ENCODE measurements at places on chromosomes 4 and X.

DNA sequence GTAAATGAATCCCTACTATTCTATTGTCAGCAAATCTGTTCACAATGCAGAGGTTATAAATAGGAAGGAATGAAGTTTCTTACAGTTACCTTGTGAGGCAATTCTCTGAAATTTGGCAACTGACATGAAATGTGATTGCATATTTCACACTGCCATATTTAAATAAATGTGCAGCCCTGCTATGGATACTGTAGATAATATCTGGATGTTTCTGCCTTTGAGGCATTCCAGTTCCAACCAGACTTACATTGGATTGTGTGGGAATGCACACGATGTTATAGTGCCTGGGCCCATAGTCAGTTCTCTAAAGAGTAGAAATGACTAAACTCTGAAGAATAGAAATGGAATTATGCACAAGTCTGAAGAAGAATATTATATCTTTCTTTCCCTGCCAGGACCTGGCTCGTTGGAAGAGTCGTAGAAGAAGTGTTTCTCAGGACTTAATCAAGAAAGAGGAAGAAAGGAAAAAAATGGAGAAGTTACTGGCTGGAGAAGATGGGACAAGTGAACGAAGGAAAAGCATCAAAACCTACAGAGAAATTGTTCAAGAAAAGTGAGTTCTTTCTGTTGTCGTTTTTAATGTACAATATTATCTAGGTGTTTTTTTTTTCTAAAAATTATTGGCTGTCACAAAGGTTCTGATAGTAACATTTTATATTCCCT lies 102.7 kb downstream of the PHOX2B start:
- no peak for DNase-seq

- DNase-seq: no peak
Measured at GRCh38 chr4:151671541-151672059, 89.2 kb downstream of the GATB start.

GRCh38 chrX:100048156-100048555 lies 361.9 kb downstream of the PCDH19 start:
- DNase-seq: no peak

- DNase-seq: no peak
Measured at GRCh38 chr4:57137261-57137660, 27.1 kb upstream of the IGFBP7 start.

DNA sequence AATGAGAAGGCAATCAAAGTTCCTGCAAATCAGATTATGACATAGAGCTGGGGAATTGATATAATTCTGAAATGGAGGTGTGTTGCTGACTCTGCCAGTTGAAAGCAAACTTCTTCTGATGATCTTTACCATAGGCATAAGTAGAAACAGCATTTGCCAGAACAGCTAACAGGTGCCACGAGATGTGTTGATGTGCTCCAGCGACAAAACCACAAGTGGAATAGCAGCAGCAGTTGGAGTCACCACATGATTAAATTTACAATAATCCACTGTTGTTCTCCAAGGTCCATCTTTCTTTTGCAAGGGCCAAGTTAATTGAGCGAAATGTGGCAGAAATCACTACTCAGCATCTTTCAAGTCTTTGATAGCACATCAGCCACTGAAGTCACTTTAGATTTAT lies 3.7 kb upstream of the OSTC start:
- DNase-seq: no peak

DNA sequence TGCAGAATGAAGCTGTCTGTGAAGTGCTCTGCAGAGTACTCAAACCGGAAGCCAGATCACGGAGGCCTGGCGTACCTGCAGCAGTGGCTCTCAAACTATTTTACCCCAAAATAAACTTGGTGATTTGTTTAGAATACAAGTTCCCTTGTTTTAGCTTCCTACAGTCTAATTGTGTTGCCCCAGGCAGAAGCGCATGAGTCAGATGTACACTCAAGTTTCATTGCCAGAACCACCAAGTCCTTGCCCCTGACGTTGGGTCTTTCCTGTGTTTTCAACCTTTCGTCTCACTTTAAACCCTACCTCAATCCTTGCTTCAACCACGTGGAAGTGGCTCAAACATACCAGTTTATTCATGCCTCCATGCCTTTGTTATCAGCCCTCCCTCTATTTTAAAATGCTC lies 66.2 kb upstream of the SLC7A11 start:
- no peak for DNase-seq

GRCh38 chr4:76374798-76375197 lies 46.1 kb downstream of the CCDC158 start:
- DNase-seq: no peak

DNA sequence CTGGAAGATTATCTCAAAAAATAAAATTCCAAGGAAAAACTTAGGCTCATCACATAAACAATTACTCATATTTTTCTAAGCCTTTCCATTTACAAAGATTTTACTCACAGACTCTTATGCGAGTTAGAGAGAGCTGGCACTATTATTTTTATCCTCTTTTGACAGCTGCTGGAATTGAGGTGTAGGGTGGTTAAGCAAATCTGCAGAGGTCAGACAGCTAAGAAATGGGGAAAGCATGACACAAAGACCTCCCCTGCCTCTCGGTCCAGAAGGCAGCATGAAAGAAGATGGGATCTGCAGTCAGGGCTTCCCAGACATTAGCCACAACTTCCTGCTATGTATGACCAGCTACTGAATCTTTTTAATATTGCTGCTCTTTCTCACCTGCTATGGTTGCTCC lies 89.9 kb upstream of the CPEB2 start:
- DNase-seq: no peak

DNA sequence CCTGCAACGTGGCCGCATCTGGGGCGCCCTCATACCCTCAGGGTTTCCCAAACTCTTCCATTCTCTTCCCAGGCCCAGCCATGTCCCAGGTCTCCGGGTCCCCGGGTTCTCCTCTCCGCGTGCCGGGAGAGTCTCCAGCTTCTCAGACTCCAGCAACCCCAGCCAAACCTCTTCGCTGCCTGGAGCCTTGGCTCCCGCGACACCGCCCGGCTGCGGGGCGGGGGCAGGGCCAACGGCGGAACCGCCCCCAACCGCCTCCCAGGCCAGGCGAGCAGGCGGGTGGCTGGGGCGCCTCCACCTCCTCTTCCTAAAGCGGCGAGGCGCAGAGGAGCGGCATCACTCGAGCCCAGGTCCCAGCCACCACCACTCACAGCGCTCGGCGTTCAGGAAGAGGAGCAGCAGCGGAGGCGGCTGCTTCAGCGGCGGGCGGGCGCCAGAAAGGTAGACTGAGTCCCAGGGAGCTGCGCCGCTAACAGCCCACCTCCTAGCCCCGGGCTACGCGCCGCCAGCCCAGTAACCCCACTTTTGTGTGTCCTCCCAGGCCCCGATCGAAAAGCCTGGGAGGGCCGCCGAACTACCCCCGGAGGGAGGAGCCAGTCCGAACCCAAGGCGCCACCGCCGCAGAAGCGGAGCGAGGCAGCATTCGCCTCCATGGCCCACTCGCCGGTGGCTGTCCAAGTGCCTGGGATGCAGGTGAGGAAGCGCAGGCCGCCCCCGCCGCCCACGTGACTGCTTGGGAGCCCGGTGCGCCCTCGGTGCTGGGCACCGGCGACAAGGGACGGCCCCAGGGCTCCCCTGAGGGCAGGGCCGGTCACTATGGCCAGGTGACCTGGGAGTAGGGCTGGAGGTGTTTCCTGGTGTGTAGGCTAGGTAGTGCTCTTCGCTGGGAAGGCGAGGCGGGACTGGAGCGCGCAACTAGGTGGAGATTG lies at the start of gene STK26:
Gene STK26, plus strand, starts transcription at position 336 of the 929 bp plus-strand sequence. Its CDS starts 316 bp downstream, at position 652.
- peak; percentile 85 for DNase-seq

DNA sequence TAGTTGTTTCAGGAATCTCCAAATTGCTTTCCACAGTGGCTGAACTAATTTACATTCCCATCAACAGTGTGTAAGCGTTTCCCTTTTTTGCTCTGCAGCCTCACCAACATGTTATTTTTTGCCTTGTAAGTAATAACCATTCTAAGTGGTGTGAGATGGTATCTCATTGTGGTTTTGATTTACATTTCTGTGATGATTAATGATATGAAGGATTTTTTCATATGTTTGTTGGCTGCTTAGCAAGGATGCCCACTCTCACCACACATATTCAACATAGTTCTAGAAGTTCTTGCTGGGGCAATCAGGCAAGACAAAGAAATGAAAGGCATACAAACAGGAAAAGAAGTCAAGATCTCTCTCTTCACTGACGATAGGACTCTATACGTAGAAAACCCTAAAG lies 472.4 kb downstream of the ZNF674 start:
- no peak for DNase-seq

GRCh38 chrX:48681539-48682183 lies 1.9 kb upstream of the WAS start:
- DNase-seq: no peak

DNA sequence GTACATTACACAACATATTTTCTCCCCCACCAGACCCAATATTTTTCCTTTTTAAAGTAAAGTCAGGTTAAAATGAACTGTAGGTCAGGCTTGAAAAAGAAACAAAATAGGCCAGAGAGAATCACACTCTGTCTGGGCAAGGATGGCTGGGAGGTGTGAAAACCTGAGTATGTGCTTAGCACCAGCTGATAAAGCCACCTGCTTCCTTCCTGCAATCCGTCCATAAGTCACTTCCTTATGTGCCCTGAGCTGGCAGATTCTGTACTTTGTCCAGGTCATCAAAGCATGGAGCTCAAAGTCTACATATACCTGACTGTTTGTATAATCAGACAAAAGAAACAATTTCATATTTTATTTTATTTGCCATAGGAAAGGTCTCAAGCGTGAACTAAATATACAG lies 37.7 kb downstream of the ANTXR2 start:
- no peak for DNase-seq

DNA sequence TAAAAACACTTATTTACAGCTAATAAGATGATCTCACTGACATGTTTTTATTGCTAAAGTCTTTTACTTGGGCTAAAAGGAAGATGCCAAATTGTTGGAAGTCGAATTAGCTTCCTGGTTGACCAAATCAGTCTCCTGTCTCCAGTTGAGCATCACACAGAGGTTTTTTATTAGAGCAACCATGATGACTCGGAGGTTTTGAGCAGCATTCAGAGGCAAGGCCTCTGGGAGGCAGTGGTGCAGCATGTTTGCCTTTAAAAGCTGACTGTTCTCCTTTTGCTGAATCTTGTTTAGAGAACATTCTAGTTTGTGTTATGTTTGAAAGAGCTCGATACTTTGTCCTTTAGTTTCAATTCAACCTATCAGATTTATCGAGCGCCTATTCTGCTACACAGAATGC lies 2.1 kb downstream of the UCHL1 start:
- DNase-seq: no peak

DNA sequence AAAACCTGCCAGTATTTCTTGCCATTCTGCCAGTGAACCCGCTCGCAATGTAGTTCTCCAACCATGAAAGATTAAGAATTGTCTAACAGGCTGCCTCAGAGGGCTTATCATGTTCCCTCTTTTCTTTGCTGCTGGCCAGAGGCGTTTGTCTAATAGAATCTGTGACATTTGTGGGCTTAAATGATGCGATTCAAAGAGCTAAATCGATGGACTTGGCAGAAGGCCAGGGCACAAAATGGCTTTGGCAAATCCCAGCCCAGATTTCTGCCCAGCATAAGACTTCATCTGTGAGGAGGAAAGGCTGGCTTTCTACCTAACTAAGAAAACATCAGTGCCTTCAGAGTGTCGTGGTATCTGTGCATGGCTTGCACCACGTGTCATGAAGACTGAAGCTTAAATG lies 79.9 kb downstream of the TRPC5OS start:
- DNase-seq: no peak

GRCh38 chrX:14607446-14607985 lies 78.2 kb downstream of the GLRA2 start:
- no peak for DNase-seq

GRCh38 chr4:139745111-139745639 lies 79.6 kb downstream of the MGST2 start:
- DNase-seq: no peak

DNA sequence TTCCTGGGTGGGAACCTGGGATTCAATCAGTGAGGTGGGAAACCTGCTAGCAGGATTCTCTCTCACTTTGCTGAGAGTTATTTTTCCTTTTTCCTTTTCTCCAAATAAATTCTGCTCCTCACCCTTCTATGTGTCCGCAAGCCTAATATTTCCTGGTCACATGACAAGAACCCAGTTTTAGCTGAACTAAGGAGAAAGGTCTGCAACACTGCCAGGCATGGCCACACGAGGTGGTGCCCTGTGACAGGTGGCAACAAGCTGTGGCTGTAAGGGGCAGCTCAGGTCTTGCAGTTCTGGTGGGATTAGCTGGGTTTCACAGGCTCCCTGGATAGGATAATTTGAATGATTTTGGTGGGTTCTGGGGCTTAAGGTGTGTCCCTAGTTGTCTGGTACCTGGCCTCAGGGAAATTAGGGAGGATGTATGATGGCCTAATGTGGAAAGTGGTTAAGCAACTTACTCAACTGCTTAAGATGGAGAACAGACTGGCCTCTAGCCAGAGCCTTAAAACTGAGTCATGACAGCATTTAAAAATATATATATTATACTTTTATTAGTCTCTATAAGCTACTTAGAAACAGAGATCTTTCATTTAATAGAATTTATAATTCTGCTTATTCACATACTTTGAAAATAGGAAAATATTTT lies 215.0 kb downstream of the IL15 start:
- no peak for DNase-seq

DNA sequence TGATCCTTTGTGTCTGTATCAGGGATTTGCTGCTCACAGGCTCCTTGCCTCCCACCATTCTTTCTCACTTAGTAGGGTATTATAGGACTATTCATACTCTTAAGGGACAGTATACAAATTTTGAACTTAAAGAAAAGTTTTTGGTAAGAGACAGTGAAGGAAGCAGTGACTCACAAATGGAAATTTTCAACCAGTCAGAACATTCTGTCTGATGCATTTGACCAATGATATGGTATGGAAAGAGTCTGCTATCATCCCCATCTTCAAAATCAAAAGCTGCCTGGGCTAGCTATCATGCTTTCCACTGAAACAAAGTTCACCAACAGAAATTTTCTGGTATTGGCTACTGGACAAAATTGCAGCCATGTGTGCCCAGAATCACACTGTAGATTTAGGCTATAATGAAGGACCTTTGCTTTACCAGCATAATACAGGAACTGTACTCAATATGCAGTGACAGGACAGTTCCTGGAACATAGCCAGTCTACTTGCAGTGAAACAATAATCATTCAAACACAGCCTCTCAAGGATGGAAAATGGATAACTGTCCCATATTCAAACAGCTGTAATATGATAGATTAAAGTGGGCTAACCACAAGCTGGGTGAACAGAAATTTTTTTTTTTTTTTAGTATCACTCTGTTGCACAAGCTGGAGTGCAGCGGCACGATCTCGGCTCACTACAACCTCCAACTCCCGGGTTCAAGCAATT lies 109.0 kb upstream of the ACSL4 start:
- DNase-seq: no peak

- no peak for DNase-seq
Measured at GRCh38 chrX:105973387-105973739, 65.2 kb downstream of the SERPINA7 start.

GRCh38 chr4:13176741-13177142 lies 307.4 kb downstream of the RAB28 start:
- DNase-seq: no peak

Data from ecto neural progenitor cell (in vitro differentiated cells).